Kidney glomerular epithelial cell (primary cell): ENCODE measurements at places on chromosomes 4 and X.
A peak's percentile ranks its signal among the peaks of the same experiment; 100 is the strongest.

DNA sequence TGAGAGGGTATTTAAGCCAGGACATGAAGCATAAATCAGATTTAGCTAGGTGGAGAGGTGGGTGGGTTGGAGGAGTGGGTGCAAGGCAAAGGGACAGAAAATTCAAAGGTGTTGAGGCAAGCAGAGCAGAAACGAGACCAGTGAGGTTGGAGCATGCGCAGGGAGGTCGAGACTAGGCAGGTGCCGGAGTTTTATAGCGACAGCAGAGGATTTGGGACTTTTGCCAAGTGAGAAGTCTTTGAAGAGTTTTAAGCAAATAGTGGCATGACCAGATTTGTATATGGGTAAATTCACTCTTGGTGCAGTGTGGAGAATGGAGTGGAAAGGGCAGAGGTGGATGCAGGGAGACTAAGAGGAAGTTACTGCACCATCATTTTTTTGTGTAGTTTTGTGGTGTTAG lies 107.0 kb upstream of the TLR2 start:
- DNase-seq = no peak

GRCh38 chr4:111263836-111264235 lies 641.0 kb upstream of the PITX2 start:
- no peak for DNase-seq

DNA sequence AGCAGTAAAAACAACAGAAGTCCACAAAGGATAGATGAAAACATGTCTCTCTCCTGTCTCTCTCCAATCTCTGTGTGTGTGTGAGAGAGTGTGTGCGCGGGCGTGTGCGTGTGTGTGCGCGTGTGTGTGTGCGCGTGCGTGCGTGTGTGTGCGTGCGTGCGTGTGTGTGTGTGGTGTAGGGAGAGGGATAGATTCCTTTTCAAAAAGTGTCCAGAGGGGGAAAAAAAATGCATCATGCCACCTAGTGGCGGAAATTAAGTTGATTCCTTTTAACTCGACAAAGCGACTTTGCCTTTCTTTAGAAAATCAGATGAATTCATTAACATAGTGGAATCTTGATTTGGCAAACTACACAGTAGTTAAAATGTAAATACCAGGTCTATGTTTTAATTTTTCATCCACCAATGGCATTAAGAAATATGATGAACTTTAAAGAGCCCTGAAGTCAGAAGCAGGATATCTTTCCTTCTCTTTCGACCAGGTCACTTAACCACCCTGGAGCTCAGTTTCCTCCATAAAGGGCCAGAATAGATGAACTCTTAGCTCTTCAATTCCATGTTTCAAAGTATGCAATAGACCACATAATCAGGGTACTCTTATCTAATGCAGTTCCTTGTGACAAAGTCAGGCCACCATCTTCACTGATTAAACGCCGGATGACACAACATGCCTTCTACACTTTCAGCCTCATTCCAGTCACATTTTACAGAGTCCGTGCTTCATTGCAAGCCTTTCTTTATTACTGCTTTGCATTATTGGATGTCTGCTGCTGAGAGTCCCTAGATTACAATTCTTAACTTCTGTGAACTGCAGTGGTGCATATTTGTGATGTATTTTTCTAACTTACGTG lies 162.8 kb downstream of the FBXO8 start:
- DNase-seq = peak; percentile 33

GRCh38 chr4:8607603-8608481 lies 15.3 kb downstream of the CPZ start:
- no peak for DNase-seq

- DNase-seq = peak; percentile 19
Measured at GRCh38 chrX:107205770-107206696, at the start of the genes DNAAF6 and NUP62CL. Gene DNAAF6 (plus strand): TSS chrX:107206611. CDS start chrX:107212876, 6,265 bp downstream. Gene NUP62CL (minus strand): TSS chrX:107206433. CDS start chrX:107175146, 31,287 bp downstream.

GRCh38 chr4:16952896-16953630 lies 54.6 kb upstream of the LDB2 start:
- DNase-seq = no peak

- DNase-seq = no peak
Measured at GRCh38 chr4:184115399-184115798, 102.3 kb downstream of the ENPP6 start.

DNA sequence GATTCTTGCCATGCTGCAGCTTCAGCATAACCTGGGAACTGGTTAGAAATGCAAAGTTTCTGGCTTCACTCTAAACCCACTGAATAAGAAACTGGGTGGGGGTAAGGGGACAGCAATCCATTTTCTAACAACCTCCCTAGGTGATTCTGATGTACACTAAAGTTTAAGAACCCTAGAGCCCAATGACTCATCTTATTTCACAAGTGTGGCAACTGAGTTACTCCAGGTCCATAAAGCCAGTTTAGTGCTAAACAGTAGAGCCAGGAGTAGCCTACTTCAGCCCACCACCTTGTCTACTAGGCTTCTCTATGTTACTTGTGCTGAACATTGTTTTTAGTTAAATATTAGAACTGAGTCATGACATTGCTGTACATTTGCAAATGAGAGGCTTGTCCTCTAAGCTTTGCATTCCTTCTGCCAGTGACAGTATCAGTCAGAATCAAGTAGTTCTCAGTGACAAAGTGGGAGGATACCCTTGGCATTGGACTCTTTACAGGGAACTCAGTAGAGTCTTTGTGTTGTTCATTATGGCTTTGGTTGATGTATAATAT lies 518.0 kb downstream of the RPA4 start:
- no peak for DNase-seq

- DNase-seq = peak; percentile 32
Measured at GRCh38 chr4:37767546-37767945, 58.9 kb upstream of the PGM2 start.

DNA sequence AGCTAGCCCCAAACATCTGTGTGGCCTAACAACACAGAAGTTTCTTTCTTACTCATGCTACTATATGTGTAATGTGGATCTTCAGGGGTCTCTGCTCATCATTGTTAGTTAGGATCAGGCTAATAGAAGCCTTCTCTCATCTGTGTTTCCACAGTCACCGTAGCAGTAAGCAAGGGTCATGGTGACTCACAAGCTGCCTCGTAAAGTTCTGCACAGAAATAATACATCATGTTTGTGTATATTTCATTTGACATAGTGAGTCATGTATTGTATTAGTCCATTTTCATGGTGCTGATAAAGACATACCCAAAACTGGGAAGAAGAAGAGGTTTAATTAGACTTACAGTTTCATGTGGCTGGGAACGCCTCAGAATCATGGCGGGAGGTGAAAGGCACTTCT lies 38.7 kb downstream of the SLC4A4 start:
- peak; percentile 69 for DNase-seq

GRCh38 chr4:169017971-169018370 lies 7.9 kb upstream of the CBR4 start:
- no peak for DNase-seq

- DNase-seq = peak; percentile 9
Measured at GRCh38 chr4:169668069-169668721, 47.8 kb downstream of the CLCN3 start.

DNA sequence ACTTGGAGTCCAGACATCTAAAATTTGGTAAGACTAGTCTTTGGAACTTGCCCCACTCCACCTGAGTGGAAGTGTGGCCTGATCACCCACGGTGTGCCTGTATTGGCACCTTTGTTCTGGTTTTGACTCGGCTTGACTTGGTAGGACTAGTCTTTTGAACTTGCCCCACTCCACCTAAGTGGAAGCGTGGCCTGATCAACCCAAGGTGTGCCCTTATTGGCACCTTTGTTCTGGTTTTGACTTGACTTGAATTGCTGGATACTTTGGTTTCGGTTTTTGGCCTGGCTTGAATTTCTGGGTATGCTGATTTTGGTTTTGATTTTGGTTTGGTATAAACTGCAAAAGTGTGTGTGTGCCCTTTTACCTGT lies 44.7 kb upstream of the UGT2B7 start:
- DNase-seq = no peak

GRCh38 chr4:81723927-81724587 lies 252.3 kb upstream of the RASGEF1B start:
- peak; percentile 56 for DNase-seq

- peak; percentile 55 for DNase-seq
Measured at GRCh38 chr4:101730291-101731117, 60.0 kb upstream of the BANK1 start.

- no peak for DNase-seq
Measured at GRCh38 chrX:13890806-13891205, 73.9 kb upstream of the GPM6B start.

DNA sequence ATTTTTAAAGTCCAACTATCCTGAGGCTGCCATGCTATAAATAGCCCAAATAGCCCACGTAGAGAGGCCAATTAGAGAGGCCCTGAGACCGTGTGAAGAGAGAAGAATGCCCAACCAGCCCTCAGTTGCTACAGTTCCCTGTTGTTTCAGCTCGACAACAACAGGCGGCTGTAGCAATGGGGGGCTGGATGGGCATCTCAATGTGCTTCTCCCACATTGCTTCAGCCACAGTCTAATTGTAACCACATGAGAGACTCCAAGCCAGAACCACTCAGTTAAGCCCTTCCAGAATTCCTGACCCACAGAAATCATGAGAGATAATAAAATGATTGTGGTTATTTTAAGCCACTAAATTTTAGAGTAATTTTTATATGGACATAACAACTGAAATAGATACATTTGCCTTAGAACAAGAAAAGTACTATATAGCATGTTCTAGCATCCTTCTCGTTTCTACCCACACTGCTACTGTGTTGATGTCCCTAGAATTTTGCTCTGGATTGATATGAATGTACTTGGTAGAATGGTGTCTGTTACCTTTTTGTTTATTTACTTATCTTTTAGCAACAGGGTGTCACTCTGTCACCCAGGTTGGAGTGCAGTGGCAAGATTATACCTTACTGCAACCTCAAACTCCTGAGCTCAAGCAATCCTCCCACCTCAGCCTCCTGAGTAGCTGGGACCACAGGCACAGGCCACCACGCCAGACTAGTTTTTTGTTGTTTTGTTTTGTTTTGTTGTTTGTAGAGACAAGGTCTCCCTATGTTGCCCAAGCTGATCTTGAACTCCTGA lies 436.4 kb downstream of the BCOR start:
- DNase-seq = no peak

DNA sequence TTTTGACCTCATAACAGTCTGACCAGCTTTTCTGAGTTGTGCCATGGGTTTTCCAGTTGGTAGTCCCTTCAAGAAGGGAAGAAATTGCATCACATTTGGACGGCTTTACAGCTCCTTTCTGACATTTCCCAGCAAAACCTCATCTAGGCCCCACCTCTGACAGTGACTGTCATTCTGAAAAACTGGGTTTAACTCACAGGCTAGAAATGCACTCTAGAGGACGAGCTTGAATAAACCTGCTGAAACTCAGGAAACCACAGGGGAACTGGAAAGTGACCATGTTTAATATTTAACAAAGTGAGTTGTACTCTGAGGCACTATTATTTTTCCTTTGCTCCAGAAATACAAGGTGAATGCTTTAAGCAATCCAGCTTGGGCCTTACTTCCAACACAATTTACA lies 434.3 kb upstream of the RASGEF1B start:
- peak; percentile 92 for DNase-seq

GRCh38 chrX:69215161-69215875 lies 50.1 kb upstream of the PJA1 start:
- no peak for DNase-seq

GRCh38 chrX:150544835-150545770 lies 23.3 kb upstream of the MTM1 start:
- no peak for DNase-seq
